ENCODE measurements at places on chromosomes 5 and 9.

- no peak for DNase-seq
Observed at GRCh38 chr5:122385808-122386207, 73.8 kb downstream of the SNCAIP start.

DNA sequence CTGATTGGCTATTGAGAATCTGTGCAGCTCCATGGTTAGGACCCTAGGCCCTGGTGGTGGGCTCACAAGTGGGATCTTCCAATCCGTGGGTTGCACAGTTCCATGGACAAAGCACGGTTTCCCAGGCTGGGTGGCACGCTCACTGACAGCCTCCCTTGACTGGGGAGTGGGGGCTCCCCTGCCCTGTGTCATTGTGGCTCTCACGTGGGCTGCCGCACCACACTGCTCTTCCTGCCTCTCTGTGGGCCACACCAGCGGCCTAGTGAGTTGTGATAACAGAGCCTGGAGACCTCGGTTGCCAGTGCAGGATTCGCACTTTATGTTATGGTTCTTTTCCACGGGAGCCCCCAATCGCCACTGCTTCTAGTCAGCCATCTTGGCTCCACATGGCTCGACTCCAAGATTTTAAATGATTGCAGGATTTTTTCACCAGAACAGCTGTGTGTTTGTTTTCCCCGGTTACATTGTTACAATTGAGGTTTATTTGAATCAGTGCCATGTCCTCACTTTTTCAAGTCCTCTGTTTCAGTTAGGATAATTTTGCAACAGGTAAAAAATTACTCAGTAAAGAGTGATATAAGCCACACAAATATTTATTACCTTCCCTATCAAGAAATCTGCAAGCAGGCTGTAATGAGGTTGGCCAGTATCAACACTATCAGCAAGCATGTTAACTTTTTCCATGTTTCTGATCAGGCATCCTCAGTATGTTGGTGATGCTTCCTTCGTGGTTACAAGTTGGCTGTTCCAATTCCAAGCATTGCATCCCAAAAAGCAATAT, 253.8 kb downstream of the ZNF608 start:
- DNase-seq: no peak

- DNase-seq: no peak
Observed at GRCh38 chr9:105296877-105297287, 52.4 kb downstream of the SLC44A1 start.

DNA sequence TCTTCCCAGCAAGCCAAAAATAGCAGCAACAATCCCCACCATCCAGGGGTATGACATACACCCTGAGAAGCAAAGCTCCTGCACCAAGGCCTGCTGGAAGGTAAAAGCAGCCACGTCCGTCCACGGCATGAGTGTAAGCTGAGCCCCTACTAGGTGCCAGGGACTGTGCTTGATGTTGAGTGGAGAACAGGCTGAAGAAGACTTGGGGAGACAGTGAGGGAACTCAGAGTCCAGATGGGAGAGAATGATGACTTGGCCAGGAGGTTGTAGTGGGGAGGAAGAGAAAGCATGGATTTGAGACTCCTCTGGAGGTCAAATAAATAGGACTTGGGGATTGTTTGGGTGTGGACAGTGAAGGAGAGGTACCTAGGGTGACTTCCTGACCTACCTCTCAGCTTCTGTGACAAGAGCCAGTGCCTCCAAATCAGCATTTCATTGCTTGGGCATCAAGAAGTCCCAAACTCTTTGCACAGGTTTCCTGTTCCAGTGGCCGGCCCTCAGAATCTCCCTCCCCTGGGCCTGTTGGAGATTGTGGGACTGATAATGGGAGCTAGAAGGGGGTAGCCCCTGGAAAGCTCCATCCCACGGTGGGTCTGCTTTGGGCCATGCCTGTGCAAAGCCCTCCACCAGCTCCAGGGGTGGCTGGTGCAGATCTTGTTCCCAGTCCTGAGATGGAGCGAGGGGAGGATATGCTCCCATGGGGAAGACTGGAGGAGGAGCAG, 58.3 kb upstream of the ADAMTS2 start:
- no peak for DNase-seq

GRCh38 chr9:27059907-27060306, 49.1 kb upstream of the TEK start:
- DNase-seq: no peak

DNA sequence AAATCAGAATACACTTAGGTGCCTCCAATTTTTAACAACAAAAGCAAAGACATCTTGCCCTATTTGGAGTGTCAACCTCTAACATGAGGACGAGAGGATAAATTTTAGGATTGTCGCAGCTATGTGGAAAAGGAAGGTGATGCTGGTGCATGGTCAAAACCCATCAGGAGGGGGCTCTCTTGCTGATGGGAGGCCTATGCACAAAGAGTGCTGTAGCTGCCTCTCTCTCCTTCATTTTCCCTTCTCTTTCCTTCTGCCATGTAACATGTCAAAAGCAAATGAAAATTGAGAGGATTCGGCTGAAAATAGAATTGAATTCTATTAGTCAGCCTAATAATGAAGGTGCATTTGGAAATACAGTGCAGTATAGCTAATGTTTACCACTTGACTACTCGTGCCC, 578.7 kb upstream of the ZNF462 start:
- DNase-seq: no peak

DNA sequence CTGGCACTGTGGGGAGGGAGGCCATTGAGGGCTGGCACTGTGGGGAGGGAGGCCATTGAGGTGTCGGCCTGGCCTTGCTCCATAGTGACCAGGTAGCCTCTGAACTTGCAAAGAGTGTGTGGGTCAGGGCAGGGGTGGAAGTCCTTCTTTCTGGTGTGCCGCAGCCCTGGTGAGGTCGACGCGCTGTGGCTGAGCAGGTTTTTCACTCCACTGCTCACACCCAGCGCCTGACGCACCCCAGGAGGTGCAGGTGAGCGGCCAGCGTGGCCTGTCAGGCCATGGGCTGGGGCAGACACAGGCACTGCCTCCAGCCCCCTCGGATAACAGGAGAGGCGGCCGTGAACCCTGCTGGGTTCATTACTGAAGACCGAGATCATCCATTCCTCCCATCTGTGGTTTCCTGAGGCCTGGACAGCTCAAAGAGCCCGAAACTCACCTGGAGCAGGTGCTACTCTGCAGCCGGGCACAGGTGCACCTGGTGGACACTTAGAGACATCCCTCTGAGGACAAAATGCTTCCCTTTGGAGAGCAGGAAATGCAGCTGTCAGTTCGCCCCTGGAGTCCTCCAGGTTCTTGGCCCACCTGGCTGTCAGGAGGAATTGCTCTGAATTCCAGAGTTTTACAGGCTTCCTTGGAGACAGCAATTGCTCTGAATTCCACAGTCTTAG, 32.4 kb downstream of the LHX3 start:
- no peak for DNase-seq

DNA sequence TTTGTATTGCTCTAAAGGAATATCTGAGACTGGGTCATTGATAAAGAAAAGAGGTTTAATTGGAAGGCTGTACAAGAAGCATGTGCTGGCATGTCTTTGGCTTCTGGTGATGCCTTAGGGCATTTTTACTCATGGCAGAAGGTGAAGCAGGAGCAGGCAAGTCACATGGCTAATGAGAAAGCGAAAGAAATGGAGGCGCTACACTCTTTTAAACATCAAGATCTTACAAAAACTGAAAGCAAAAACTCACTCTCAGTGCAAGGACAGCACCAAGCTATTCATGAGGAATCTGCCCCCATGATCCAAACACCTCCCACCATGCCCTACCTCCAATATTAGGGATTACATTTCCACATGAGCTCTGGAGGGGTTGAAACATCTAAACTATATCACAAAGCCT, 1458.8 kb upstream of the ACO1 start:
- no peak for DNase-seq

- DNase-seq: no peak
Observed at GRCh38 chr9:118503236-118503635, 799.0 kb downstream of the TLR4 start.

DNA sequence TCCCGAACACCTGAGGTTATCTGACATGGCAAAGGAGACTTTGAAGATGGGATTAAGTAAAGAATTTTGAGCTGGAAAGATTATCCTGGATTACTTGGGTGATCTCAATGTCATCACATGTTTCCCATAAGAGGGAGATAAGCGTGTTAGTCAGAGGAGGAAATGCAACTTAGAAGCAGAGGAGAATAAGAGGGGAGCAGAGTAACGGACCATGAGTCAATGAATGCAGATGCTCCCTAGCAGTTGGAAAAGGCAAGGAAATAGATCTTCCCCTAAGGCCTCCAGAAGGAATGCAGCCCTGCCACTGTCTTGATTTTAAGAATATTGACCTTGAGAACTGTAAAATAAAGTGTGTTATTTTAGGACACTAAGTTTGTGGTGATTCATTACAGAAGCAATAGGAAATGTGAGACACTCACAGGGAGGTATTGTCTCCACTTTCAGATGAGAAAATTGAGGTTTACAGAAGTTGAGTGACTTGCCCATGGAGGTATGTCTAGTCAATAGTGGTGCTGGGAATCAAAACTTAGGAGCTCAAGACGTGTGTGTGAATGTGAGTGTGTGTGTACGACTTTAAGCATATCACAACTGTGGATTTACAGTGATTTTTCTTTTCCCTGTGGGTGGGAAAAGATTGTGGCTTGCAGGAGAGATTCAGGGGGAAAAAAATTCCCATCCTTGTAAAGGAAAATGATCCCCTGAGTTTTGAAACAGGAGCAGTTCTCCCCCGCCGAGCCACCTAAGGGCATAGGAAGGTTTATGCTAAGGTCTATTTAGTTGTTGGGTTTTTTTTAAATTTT, 125.3 kb downstream of the TRIM32 start:
- no peak for DNase-seq

- DNase-seq: no peak
Observed at GRCh38 chr9:35353731-35354365, 136.1 kb upstream of the RUSC2 start.

DNA sequence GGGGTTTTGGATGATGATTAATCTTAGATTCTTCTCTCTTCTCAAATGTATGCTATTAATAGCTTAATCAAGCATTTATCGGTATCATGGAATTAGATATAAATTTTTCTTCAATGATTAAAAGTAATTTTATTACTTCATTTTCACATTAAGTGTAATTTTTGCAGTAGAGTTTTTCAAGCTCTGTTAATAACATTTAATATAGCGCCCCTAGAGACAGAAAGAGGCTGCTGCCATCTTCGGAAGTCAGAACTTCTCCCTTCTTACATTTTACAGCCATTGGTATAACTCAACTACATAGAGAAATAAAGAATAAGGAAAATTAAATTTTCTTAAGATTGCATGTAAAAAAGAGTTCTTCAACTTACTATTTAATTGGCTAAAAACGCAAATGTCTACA, 540.3 kb downstream of the GABRG2 start:
- no peak for DNase-seq

DNA sequence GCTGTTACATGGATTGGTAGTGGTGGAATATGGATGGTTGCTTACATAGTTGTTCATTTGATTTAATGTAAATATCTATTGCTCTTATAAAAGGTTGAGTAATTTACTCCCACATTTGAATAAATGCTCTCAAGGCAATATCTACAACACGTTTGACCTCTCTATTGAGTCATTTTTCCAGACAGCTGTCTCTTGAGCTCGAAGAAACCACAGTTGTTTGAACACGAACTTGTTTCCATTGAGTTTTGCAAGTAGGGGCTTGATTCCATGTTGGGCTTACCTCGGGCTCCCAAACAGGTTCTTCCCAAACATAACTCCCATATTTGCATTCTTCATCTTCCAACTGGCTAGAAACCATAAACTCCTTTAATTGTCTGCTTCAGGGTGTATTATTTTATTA, 115.0 kb upstream of the HMHB1 start:
- DNase-seq: no peak
